ENCODE measurements at places on chromosomes 13 and 19.

- peak; percentile 66 for DNase-seq
Measured at GRCh38 chr19:45444318-45445041, 20.8 kb upstream of the ERCC1 start.

GRCh38 chr19:33260628-33261418, 35.2 kb upstream of the SLC7A10 start:
- no peak for DNase-seq

DNA sequence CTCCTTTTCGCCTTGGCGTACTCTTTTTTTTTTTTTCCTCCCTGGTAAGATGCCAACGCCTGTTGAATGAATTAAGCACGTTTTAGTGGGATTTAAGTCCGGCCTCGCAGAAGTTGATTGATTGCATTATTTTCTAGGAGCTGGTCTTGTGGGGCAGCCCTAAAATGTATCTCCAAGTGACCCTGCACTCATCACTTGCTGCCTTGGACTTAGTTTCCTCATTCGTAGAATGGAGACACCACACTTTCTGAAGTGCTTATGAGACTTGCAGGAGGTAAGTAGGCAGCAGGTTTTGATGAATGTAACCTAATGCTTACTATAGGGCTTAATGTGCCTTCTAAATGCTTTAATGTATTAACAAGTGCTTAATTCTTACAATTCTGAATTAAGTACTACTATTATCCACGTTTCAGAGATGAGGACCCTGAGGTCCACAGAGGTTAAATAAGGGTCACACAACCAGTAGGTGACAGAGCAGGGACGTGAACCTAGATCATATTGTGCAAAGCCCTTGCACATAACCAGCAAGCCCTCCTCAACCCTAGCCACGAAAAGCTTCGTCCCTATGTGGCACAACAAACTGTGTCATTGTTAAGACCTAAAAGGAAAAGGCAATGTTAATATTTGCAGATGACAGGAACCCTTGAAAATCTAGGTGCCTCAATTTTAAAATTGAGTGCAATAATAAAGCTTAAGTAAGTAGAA, 514 bp upstream of the ARGLU1 start:
- no peak for DNase-seq

GRCh38 chr19:18737954-18738351, 53.2 kb downstream of the COMP start:
- no peak for DNase-seq
